Thymus (tissue), 14 donors: ENCODE measurements at places on chromosomes 7 and 10.

DNA sequence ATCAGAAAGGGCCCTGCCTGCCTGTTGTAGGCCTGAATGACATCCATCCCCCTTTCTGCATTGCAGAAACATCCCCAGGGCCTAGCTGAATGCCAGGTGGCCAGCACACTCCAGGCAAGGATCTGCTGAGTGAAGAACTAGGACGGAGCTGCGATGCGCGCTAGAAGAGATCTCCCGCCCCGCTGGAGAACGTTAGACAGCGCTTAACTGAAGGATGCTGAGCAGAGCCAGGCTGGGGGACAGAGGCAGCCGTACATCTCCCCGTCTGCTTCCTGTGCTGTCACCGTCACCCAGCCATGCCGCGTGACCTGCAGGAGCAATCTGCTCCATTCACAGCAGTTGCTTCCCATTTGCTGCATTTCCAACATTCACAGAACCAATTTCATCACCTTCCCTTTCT is 73.3 kb downstream of the FAM53B start:
- peak overlapping the region; percentile 71 for H3K27ac ChIP-seq
- H3K4me3 ChIP-seq: no peak overlapping the region
- H3K27me3 ChIP-seq: no peaks in the 10 kb centered on the region
- no peak for DNase-seq
- H3K36me3 ChIP-seq: peaks cover 64% of the 10 kb centered on the region

GRCh38 chr7:150898475-150899011 is 46.2 kb downstream of the AOC1 start:
- H3K4me1 ChIP-seq: peaks cover 3% of the 10 kb centered on the region
- H3K4me3 ChIP-seq: no peak overlapping the region
- H3K36me3 ChIP-seq: no peaks in the 10 kb centered on the region

DNA sequence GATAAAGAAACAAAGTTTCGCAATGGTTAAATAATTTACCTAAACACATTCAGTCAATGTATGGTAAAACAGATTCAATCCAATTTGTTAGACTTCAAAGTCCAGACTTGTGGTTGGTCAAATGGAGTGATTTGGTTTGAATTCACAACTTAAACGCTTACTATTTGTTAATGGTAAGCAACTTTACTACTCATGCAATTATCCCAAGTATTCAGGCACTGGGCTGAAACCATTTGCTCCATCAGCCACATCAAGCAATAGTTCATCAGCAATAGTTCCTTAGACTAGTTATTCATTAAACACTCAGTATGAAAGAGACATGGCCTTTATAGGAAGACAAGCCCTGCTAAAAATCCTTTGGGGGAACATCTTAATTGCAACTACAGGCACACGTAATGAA is 253.0 kb downstream of the AGMO start:
- H3K27me3 ChIP-seq: no peaks in the 10 kb centered on the region
- H3K27ac ChIP-seq: no peak overlapping the region
- no peaks in the 10 kb centered on the region for H3K36me3 ChIP-seq
- H3K4me3 ChIP-seq: no peak overlapping the region
- no peak for DNase-seq

GRCh38 chr7:127978421-127978820 is 52.8 kb downstream of the LRRC4 start:
- no peaks in the 10 kb centered on the region for H3K4me1 ChIP-seq
- H3K27ac ChIP-seq: no peak overlapping the region
- H3K36me3 ChIP-seq: no peaks in the 10 kb centered on the region
- no peak overlapping the region for H3K4me3 ChIP-seq

GRCh38 chr10:13706604-13707003 is 119.8 kb downstream of the PRPF18 start:
- DNase-seq: no peak
- no peaks in the 10 kb centered on the region for H3K27me3 ChIP-seq
- H3K4me1 ChIP-seq: peaks cover 24% of the 10 kb centered on the region
- H3K27ac ChIP-seq: peak overlapping the region; percentile 59
- H3K4me3 ChIP-seq: peak overlapping the region; percentile 48

DNA sequence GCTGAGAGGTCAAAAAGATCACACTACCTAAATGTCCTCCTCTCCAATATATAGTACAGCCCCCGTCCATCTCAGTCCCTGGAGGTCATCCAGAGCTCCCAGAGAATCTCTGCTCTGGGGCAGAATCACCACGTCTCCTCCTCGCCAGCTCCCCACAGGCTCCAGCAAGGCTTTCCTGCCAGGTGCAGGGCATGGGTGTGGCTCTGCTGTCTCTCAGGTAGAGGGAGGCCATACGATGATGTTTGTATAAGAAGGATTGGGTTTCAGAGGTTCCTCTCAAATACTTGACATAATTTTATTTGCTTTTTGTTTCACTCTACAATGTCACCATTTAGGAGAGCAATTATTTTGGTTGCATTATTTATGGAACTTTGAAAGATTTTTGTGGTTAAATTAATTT is 98.3 kb upstream of the PRSS58 start:
- no peak for DNase-seq
- peaks cover 66% of the 10 kb centered on the region for H3K4me1 ChIP-seq
- H3K27ac ChIP-seq: no peak overlapping the region
- H3K36me3 ChIP-seq: peaks cover 3% of the 10 kb centered on the region

DNA sequence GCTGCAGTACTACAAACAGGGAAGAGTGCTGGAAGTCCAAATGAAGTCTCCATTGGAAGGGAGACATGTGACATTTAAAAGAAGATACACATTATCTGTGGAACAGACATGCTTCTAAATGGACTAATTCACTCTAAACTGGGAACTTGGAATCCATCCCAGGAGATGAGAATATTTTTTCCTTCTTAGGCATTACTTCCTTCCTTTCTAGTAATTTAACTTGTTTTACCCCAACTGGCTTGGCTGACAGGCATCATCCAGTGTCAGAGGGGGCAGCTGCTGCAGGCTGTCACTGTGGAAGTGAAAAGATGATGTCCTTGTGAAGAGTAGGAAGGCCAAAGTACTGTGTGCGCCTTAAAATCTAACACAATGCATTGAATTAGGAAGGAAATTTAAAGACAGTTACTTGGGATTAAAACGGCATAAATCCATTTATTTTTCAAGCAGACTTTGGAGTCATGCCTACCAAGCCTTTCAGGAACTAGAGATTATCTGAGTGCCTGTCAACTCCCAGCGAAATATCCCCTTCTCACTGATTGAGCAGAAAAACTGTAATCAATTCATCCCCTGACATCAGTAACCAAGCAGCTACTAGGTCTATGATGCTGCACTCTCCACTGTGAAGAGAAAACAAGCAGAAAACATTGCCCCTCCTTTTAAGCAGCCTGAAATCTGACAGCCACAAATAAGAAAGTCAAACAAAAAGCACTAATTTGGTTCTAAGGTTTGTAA is 161.2 kb downstream of the DGKI start:
- no peaks in the 10 kb centered on the region for H3K36me3 ChIP-seq
- H3K27me3 ChIP-seq: no peaks in the 10 kb centered on the region
- H3K4me3 ChIP-seq: no peak overlapping the region
- H3K27ac ChIP-seq: no peak overlapping the region
- DNase-seq: no peak

GRCh38 chr10:131618587-131619267 is 282.1 kb upstream of the PPP2R2D start:
- no peak overlapping the region for H3K4me3 ChIP-seq
- H3K27ac ChIP-seq: no peak overlapping the region
- no peaks in the 10 kb centered on the region for H3K4me1 ChIP-seq
- no peak for DNase-seq
- H3K27me3 ChIP-seq: no peaks in the 10 kb centered on the region

- no peaks in the 10 kb centered on the region for H3K36me3 ChIP-seq
- H3K4me3 ChIP-seq: no peak overlapping the region
- H3K27ac ChIP-seq: no peak overlapping the region
- H3K4me1 ChIP-seq: no peaks in the 10 kb centered on the region
These were observed 48.9 kb downstream of the PUS7 start for GRCh38 chr7:105473163-105473562.

DNA sequence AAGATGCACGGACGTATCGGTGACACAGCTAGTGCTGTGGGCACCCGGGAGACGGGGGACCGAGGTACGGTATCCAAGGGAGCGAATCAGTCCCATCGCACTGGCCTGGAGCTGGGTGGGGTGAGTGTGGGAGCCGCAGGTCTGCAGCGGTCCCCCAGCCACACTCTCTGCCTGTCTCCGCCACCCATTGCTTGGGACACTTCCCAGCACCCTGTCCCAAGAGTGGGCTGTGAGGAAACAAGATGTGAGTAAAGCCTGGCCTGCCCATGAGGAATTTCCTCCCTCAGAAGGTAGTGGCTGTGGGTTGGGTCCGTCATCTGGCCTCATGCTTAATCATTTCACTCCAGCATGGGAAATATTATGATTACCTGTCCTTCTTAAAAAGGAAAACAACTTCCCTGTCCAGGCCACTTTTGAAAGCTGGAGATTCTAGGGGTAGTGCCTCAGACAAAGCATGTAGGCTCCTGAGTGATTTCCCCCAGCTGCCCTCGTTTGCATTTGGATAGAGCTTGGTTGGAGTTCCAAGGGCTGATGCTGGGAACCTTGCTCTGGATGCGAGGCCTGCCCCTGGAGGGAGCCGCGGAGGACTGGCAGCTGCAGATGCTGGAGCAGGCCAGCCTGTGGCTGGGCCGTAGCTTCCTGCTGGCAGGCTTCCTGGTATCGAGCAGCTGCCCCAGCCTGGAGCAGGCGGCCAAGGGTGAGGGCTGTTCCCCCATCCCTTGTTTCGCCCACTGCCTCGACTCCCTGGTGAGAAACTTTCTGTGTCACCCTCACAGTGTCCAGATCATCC is 6.2 kb upstream of the ACTR3C start:
- H3K4me1 ChIP-seq: peaks cover 7% of the 10 kb centered on the region
- H3K36me3 ChIP-seq: peaks cover 85% of the 10 kb centered on the region
- no peak for DNase-seq
- no peak overlapping the region for H3K4me3 ChIP-seq
- H3K27me3 ChIP-seq: no peaks in the 10 kb centered on the region

GRCh38 chr7:74149603-74150002 is 24.6 kb upstream of the EIF4H start:
- H3K36me3 ChIP-seq: no peaks in the 10 kb centered on the region
- no peaks in the 10 kb centered on the region for H3K27me3 ChIP-seq
- no peak for DNase-seq
- H3K4me3 ChIP-seq: no peak overlapping the region
- no peaks in the 10 kb centered on the region for H3K4me1 ChIP-seq
- no peak overlapping the region for H3K27ac ChIP-seq

- H3K27ac ChIP-seq: no peak overlapping the region
- no peaks in the 10 kb centered on the region for H3K4me1 ChIP-seq
- DNase-seq: no peak
- H3K4me3 ChIP-seq: no peak overlapping the region
- peaks cover 4% of the 10 kb centered on the region for H3K27me3 ChIP-seq
- no peaks in the 10 kb centered on the region for H3K36me3 ChIP-seq
These were observed 81.1 kb upstream of the GTF2IRD1 start for GRCh38 chr7:74372511-74373111.
